SHP77 (cell line): ENCODE measurements at places on chromosomes 5 and 9.

DNA sequence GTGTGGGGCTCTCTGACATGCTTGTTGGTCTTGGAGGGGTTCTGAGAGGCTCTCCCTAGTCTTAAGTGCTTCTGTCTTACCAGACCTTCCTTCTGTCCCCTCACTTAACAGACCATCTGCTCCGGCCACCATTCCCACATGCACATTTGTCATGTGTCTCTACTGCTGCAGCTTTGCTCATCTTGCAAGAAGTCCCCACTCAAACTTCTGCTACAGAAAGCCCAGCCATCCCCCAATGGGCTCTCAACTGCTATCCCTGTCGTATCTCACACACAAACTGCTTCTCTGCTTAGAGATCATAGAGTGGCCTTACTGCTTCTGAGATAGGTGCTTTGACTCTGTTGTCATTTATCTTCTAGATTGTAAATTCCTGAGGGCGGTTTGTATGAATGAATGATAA lies 69.4 kb downstream of the NUP214 start:
- DNase-seq, result no peak

DNA sequence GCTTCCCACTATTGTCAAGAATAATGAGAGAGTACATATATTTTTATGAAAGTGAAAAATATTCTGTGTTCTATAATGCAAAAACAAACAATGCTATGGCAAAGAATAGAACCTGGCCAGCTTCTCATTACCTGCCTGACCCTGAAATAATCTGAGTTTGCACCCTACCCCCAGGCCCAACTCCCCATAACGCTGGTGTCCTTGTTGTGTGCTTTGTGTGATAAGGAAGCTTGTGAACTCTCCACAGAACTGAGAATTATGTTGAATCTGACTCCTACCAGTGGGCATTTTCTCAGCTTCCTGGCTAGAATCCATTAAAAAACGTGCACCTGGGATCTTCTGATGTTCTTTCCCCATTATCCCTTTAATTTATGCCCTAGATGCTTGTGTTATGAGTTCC lies 178.0 kb upstream of the GNA14 start:
- DNase-seq, result no peak

DNA sequence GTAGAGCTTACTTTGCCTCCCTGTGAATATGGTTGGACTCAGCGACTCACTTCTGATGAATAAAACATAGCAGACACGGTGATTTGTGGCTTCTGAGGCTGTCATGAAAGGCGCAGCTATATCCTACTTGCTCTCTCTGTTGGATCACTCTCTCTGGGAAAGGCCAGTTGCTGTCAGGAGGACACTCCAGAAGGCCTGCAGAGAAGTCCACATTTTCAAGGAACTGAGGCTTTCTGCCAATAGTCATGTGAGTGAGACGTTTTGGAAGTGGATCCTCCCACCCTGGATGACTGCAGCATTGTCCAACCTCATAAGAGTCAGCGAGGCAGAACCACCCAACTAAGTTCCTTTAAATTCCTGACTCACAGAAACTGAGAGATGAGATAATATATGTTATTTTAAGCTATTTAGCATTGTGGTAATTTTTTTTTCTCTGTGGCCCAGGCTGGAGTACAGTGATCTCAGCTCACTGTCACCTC lies 156.0 kb upstream of the MAST4 start:
- DNase-seq, result no peak

DNA sequence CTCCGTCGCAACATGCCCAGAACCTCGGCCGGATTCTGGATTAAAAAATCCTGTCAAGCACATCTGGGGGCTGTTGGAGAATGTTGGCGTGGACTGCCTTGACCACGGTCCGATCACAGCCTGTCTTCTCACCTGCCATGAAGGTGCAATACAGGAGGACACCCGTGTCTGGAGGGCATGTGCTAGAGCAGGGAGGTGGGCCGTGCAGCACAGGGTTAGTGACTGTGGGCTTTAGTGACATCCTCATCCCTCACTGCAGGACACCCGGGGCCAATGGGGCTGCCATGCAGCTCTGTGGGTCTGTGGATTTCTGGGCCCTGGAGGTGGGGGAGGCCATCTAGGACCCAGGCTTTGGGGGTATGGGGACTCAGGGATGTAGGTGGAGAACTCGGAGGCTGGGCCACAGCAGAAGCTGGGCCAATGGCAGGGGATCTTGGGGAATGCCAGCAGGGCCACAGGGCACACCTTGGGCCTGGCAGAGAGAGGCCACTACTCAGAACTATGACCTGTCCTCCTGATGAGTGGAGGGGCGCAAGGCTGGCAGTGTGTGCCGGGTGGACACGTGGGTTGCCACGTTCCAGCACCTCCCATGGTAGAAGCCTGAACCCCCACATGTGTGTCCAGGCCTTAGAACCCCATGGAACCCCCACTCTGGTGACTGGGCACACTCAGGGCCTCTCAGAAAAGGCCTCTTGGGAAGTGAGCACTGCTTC lies 23.3 kb downstream of the ZDHHC11B start:
- DNase-seq, result no peak

- peak; percentile 66 for DNase-seq
These were observed 10.2 kb downstream of the SLC6A18 start for GRCh38 chr5:1235379-1235778.

GRCh38 chr5:134392301-134392700 lies 19.4 kb downstream of the CDKN2AIPNL start:
- no peak for DNase-seq

- DNase-seq, result no peak
These were observed 19.9 kb downstream of the ABLIM3 start for GRCh38 chr5:149161026-149161687.

DNA sequence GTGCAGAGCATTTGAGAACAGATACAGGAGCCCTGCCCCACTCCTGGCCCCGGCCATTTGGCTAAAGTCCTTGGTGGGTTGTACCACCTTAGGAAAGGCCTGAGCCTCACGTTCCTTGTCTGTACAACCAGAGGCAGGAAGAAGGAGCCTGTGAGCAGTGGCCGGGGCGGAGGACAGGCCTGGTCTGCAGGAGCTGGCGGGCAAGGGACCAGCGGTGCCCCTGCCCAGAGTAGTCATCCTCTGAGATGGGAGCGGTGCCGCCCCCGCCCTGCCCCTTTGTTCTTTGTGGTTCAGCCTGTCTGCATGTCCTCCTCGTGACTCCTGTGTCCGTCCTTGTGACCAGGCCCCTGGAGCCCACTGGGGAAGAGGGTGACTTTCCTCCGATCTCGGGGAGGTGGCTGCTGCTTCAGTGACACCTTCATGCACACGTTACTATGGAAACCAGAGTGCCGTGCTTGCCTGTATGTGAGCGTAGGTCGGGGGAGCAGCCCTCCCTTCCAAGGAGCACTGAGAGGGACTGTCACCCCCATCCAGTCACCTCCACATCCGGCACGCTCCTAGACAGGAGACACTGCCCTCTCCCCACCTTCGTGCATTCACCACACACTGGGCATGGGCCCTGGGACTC lies 42.9 kb downstream of the UNC5A start:
- no peak for DNase-seq

- no peak for DNase-seq
These were observed 8.3 kb downstream of the BHMT2 start for GRCh38 chr5:79077680-79078365.

DNA sequence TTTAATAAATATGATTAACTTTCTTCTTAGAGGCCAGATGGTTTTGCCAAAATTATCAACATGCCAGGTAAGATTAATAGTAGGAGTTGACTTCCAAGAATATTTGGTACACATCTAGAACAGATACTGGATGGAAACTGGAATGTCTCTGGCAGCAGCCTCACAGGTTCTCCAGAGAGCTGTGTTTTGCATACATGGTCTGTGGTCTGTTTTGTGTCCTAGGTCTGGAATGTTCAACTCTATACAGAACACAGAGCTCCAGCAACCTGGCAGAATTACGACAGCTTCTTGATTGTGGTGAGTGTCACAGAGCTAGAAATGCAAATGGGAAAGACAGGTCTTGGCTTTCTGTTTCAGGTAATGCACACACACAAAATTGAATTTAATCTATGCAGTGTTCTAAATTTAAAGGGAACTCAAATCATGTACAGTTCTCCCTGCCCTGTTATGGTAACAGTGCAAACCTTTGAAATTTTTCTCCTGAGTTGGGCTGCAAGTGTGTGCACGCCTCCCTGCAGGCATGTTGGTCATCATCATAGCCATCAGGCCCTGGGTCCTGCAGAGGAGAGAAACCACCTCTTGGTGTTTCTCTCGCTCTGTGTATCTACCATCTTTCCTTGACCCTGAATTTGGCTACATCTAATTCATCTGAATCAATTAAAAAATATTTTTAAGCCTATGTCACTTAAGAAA lies 58.3 kb downstream of the PIK3R1 start:
- DNase-seq, result no peak

DNA sequence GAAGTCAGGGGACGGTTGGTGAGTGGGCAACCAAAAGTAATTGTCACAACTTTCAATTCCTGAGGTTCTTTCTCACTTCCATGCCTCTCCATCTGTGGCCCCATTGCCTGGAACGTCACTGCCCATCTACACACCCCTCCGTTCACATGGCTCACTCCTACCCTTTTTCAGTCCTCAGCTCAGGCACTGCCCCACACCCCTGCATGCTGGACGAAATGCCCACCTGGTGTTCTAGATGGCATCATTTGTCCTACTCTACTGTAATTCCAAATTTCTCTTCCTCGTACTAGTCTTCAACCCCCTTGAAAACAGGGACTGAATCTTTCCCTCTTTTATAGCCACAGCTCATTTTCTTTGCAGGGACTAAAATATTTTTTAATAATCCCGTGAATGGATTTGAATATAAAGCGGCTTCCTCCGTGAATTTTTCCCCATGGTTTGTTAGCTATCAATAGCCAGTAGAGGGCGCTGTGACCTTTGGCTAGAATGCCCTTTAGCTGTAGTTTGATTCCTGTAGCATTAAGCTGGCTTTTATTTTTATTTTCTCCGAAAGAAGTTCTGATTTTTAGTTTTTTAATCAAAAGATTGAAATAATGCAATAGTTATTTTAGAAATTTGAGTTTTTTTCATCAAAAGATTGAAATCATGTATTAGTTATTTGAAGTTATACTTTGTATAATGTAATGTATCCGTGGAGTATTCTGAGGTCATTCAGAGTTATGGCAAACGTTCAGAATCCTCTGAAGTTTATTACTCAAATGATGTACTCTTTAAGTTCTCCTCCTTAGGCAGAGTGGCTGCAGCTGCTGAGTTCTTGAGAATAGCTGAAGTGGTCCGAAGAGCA lies 232.1 kb downstream of the SH3GL2 start:
- peak; percentile 7 for DNase-seq

GRCh38 chr5:179918742-179919486 lies 11.2 kb upstream of the TBC1D9B start:
- DNase-seq, result no peak

GRCh38 chr5:72921886-72922285 lies 34.0 kb upstream of the FCHO2 start:
- DNase-seq, result no peak

GRCh38 chr5:59473611-59474010 lies 419.9 kb downstream of the PDE4D start:
- no peak for DNase-seq

GRCh38 chr9:13083366-13083765 lies 196.1 kb downstream of the MPDZ start:
- no peak for DNase-seq

GRCh38 chr9:108676355-108676754 lies 179.4 kb downstream of the ACTL7B start:
- DNase-seq, result no peak

DNA sequence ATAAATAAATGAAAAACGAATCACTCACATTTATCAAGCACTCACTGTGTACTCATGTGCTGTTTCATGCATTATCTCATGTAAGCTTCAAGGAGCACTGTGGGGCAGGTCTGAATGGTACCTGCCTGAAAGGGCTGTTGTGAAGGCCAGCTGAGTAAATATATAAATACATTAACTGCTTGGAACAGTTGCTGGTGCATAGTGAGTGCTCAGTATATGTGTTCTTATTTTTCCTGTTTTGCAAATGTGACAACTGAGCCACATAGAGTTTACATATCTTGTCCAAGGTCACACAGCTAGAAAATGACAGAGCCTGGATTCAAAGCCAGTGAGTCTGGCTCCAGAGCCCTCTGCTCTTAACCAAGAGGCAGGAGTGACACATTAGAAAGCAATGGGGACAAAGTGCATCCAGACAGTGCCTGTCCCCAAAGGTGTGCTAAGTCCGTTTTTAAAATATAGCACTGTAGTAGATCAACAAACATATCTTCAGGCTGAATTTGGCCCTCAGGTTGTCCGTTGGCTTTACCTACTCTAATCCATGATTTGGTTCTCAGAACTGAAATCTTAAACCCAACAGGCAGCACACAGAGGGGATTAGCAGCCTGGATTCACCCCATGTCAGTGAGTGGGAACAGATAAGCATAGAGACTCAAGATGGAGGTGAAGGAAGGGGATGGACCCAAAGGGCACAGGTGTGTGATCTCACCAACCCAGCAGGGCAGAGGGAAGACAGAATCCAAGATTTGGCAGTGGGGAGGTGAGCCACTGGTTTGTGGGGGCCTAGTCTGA lies 70.8 kb downstream of the WWC1 start:
- DNase-seq, result peak; percentile 11

- no peak for DNase-seq
These were observed 34.4 kb downstream of the RASA1 start for GRCh38 chr5:87302061-87302460.
